ENCODE measurements at places on chromosomes 7 and 10.

DNA sequence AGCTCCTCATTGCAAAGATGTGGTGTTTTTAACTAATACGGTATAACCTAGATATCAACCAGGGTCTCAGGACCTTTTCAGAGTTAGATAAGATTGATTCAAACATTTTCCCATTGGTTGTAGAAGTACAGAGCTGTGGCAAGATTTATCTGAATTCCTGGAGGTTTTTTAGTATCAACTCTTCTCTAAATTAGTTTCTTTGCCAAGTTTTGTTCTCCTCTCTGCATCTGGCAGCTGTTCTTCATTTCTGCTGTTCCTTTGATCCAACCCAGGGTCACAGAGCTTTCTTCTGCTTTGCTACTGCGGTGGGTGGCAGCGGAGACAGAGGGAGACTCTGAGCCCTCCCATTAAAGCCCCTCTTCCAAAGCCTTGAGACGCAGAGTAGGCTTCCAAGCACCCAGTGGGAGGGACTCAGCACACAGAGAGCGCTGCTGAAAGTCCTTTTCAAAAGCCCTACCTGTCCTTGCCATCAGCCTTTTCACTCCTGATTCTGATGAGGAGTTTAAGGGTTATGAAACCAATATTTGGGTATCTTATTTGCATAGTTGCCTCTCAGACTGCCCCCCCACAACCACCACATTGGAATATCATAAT lies 146.3 kb upstream of the EEPD1 start:
- DNase-seq, result no peak

GRCh38 chr7:11155883-11156282 lies 182.2 kb downstream of the PHF14 start:
- DNase-seq, result no peak

DNA sequence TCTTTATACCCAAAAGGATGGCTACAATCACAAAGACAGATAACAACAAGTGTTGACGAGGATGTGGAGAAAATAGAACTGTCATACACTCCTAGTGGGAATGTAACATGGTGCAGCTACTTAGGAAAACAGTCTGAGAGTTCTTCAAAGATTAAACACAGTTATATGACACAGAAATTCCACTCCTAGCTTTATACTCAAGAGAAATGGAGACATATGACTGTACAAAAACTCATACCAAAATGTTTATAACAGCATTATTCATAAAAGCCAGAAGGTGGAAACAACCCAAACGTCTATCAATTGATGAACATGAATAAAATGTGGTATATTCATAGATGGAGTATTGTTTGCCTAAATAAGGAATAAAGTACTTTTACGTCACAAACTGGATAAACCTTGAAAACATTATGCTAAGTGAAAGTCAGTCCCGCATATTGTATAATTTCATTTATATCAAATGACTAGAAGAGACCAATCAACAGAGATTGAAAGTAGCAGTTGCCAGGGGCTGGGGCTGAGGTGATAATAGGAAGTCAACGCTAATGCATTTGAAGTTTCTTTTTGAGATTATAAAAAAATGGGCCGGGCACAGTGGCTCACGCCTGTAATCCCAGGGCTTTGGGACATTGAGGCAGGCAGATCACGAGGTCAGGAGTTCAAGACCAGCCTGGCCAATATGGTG lies 61.6 kb upstream of the SRPK2 start:
- no peak for DNase-seq

GRCh38 chr7:132495936-132496335 lies 80.3 kb downstream of the PLXNA4 start:
- DNase-seq, result no peak

GRCh38 chr7:101377189-101377736 lies 14.6 kb downstream of the COL26A1 start:
- no peak for DNase-seq

All from activated T-cell treated with anti-CD3 and anti-CD28 coated beads, Interleukin-2, amount 50 U/mL, for 24 hours (primary cell).